ENCODE measurements at places on chromosomes 2 and 18.

DNA sequence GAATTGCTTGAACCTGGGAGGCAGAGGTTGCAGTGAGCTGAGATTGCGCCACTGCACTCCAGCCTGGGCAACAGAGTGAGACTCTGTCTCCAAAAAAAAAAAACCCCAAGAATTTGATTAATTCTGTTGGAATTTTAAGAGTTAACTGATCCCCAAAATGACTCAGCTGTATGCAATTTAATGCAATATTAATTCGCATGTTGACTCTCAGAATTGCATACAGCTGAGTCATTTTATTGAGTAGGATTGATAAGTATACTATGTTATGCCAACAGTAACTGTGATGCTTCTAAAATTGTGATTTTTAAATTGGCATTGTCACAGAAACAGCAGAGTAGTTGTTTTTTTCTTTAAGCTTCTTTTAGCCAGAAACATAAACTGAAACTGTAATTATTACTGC, 19.6 kb downstream of the MSH2 start:
- DNase-seq, result no peak

DNA sequence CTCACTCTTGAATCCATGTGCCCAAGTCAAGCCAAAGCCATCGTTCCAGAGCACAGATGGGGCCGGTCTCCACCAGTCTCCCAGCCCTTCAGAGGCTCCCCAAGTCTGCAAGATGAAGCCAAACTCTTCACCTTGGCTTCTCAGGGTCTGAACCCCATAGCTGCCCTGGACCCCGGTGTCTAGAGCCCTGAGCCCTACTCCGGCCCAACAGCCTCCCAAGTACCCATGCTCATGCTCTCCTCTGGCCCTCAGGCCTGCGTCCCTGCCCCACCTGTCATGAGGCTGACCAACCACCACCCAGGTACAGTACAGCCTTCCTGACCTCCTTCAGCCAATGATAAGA, 46.0 kb downstream of the ZNF516 start:
- no peak for DNase-seq

- no peak for DNase-seq
These were observed 396.7 kb downstream of the CDH2 start for GRCh38 chr18:27780061-27780745.

- no peak for DNase-seq
These were observed 87.8 kb downstream of the CALCRL start for GRCh38 chr2:187360286-187360685.

DNA sequence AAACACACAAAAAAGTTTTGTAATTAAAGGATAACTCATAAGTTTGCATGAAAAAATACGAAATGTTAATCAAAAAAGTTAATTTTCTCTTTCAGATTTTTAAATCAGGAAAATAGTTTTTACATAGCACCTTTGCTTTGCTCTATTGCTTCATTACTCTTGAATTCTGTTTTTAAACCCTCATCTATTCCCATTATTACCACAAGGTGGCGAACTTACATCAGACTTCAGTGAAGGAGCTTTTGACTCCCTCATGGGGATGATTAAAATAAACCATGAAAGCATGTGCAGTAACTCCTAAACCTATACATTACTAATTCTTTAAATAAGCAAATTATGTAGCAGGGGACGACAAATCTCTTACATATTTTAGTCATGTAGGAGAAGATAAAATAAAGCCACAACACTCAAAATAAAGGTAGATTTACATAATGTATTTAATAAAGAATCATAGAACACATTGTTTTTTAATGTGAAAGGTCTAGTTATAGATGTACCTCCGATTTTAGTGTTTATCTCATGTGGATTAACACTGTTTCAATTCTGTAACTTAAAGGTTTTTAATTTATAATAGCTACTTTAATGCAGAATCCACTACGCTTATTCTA, 105.2 kb downstream of the NETO1 start:
- DNase-seq, result no peak

DNA sequence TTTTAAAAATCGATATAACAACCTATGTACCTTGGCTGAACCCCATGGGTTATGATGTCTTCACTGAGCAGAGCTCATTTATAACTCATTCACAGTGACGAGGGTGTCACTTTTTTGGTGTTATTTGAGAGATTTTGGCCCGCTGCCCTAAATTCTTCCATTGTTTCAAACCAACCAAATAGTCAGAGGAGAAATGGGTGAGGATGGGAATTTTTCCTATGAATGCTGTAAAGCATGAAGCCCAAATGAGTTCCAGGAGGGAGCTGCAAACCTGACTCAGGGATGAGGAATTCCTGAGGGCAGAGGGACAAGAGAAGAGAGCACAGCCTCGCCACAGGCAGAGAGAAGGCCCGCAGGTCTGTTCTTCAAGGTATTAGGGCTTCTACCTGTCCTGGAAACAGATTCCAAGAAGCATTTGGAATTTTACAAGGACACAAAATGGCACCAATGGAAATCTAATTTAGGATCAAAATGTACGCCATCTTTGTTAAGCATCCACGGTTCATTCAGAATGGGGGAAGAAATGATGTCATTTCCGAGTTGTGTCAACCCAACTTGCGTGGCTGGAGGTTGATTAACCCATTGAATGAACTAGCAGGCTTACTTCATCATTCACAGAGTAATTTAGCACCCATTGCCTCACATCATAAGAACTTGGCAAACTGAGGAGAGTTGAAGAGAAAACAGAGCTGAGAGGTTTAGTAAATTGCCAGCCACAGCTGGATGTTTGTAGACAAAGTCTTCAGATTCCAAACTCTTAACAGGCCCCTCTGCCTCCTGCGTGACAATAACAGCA, 133.5 kb downstream of the LAMA3 start:
- DNase-seq, result no peak

DNA sequence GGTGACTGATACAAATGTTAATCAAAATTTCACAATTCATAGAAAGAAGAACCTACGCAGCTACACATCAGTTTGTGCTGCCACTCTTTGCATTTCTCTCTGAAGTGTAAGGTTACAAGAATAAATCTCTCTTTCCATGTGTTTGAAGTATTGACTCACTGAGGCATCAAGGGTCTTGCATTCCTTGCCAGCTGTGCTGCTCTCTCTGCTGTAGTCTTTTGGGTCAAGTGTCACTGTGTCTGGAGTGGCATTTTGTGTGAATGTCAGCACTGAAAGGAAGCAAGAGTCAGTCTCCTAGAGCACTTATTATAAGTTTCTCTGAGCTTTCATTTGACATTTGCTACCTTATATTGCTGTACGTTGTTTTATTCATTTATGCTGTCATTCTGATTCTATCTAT, 1696.1 kb upstream of the LRRTM1 start:
- no peak for DNase-seq

GRCh38 chr18:48913201-48913600, 37.6 kb downstream of the SMAD7 start:
- no peak for DNase-seq

DNA sequence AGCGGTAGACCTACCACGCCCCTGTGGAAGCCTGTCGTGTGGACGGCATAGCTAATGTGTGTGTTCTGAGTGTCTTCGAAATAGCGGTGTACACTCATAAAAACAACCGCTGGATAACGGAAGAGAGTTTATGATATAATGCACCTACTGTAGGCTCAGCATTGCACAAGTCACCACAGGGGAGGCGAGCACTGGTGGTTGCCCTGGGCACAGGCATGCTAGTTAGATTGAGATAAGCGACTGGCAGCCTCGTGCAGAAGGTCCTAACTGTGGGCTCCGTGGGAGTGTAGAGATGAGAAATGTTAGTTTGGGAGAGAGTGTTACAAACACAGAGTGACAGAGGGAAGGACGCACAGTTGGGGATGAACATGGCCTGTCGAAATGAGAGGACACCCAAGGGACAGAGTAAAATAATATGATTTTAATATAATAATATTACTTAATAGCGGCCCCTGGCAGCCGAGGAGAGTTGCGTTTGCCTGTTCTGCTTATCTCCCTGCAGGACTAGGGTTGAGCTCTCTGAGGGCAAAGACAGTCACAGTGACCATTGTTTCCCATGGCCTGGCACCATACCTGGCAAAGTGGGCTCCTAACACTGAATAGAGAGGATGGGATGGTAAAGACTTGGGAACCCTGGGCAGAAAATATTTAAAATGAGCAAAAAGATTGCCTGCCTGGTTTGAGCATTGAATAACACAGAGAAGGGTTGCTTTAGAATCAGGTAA, 204.2 kb downstream of the GBX2 start:
- no peak for DNase-seq

DNA sequence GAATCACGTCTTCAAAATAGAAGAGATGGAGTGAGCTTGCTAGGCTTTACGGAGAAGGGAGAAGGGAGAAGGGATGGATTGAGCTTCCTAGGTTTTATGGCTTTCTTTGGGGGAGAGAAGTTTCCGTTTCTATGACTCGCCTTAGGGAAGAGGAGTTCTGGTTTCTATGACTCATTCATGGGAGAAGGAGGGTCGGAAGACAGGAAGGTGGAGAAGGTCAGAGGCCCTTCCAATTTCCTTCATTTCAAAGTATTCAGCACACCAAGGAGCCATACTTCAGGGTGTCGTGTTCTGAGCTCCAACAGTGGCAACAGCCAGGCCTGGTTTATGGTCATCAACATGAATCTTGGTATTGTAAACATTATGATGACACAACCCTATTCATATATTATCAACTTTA, 284.7 kb upstream of the VWC2L start:
- no peak for DNase-seq

DNA sequence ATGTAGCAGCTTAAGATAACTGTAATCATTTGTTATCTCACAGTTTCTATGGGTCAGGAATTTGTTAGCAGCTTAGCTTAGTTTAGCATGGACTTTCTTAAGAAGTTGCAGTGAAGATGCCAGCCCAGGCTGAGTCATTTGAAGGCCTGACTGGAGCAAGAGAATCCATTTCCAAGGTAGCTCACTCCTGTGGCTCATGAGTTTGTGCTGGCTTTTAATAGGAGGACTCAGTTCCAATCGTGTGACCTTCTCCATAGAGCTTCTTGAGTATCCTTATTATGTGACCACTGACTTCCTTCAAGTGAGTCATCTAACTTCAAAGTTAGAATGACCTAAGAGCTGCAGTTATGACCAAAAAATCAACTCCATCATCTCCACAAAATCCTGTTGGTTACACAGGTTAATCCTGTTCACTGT, 1.4 kb downstream of the GPATCH11 start:
- no peak for DNase-seq

DNA sequence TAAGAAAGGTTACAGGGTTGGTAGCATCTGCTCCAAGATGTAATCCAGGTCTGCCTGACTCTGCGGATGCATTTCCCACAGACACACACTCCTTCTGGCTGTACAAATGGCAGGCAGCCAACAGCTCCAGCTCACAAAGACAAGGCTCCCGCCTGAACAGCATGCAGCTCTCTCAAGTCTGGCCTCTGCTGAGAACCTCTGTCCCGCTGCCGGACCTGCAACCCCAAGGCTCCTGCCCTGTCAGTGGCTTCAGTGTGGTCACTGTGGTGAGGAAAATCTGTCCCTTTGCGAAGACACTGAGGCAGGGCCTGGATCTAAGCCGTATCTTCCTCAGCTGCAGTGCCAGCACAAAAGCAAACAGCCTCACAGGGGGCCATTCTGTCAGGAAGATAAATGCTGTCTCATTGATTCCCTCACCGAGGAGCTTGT, 469.3 kb upstream of the MEX3C start:
- DNase-seq, result no peak

DNA sequence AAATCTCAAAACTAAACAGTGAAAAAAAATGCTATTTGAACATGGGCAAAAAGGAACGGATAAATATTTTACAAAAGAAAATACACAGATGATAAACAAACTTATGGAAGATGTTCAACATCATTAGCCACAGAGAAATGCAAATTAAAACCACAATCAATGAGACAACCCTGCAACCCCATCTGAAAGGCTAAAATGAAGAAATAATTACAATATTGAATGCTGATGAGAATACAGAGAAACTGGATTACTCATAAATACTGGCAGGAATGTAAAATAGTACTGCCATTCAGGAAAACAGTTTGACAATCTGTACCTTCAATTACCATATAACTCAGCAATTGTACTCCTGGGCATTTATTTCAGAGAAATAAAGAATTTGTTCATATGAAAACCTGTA, 193.1 kb upstream of the UBE2E3 start:
- no peak for DNase-seq

- DNase-seq, result no peak
These were observed 2.0 kb downstream of the DNAJC27 start for GRCh38 chr2:24969784-24970183.

DNA sequence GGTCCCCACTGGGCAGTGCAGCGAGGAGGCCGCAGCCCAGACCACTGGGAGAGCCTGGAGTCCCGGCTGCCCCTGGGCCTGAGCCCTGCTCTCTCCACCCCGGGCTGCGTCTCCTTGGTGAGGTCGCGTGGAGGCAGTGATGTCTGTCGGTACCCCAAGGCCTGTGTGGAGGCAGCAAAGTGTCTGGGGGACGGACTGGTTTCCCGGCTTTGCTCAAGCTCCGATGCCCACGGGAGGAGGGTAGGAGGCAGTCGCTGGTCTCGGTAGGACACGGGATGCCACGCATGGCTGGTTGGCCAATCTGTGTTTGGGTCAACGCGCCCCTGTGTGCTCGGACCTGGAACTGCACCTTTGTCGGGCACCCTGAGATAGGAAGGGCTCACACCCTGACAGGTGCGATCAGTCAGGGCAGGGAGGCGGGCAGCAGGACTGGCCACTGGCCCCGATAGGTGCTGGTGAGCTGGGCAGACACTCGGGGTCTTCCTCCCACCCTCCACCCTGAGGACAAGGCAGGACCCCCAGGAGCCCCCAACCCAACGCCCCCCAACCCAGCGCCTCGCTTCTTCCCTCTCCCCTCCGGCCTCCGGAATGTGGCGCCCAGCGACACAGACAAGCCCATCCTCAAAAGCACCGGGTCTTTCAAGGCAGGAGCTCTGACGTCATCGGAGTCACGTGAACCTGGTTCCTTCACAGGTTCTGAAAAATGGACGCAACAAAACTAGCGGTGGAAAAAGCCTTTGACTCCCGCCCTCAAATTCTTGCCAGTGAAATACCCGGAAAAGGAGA, 288.6 kb downstream of the NDUFA10 start:
- DNase-seq, result no peak

DNA sequence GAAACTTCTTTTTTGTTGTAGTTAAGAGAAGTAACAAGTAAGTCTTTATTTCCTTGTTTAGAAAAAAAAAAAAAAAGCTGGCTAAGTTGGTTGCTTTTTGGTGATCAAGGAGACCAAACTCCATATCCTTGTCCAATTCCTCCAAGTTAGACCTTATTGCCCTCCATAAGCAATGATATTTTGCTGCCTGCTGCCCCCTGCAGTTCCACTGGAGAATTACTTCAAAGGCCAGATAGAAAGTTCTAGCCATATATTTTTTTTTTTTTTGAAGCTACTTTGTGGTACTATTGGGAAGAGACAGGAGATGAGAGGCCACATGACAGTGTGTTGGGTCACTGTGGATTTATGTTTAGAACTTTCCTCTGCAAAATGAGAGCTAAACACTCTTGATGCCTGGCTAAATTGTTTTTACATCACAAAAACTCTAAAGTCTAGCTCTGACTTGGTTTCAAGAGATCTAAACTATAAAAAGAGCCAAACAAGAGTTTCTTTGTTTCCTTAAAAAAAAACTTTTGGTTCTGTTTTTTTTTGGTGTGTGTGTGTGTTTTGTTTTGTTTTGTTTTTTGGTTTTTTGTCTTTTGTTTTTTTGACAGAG, 80.7 kb upstream of the RASGRP3 start:
- no peak for DNase-seq

GRCh38 chr2:84674586-84674985, 158.3 kb downstream of the DNAH6 start:
- DNase-seq, result no peak

GRCh38 chr18:55629133-55629532, 41.1 kb upstream of the TCF4 start:
- no peak for DNase-seq
